ENCODE measurements at places on chromosomes 1 and 21.

GRCh38 chr1:192566657-192567056 lies 8.9 kb upstream of the RGS1 start:
- H3K36me3 ChIP-seq: no peaks in the 10 kb centered on the region
- DNase-seq: no peak
- no peaks in the 10 kb centered on the region for H3K27me3 ChIP-seq

DNA sequence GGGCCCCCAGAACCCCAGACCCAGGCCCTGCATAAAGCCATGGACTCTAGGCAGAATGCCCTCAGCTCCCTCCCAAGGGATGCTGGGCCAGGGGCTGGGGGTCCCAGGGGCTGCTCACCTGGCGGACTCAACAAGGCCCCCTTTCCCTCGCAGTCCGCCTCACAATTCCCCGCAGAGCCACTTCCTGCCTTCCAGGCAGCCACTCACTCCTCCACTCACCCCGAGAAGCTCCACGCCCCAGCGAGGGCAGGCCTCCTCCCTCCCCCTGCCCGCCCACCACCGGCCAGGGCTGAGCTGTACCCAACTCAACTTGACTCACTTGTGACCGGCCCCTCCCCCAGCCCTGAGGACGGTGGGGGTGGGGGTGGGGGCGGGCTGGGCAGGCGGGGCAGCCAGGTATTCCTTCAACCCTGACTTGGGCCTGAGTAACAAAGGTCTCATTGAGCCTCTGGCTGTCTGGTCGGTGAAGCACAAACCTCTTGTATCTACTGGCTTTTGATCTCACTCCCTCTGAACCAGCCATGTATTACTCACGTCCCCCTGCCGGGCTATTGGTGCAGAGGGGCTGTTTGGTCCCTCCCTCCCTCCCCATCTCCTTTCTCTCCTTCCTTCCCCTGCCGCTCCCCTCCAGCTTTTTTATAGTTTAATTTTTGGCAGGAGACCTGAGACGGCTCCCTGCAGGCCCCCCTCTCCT lies 5.9 kb downstream of the BLACAT1 start:
- H3K36me3 ChIP-seq: no peaks in the 10 kb centered on the region
- H3K27ac ChIP-seq: no peak overlapping the region
- H3K27me3 ChIP-seq: peaks cover 3% of the 10 kb centered on the region
- H3K4me3 ChIP-seq: no peak overlapping the region
- no peaks in the 10 kb centered on the region for H3K4me1 ChIP-seq
- DNase-seq: no peak

DNA sequence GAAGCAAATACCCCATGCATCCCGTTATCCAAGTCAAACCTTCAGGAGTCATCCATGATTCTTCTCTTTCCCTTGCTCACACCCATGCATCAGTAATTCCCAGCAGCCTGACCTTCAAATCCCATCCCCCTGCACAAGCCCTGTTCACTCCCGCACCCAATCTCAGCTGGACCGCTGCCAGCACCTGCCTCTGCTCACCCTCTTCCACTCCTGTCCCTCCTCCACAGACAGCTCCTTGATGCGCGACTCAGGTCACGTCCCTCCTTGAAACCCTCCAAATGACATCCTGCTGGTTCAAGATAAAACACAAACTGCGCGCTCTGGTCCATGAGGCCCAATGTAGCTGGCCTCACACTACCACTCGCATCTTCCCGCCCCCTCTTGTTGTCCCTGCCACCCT lies 43.4 kb upstream of the MPZL1 start:
- no peak overlapping the region for H3K4me3 ChIP-seq
- no peak overlapping the region for H3K27ac ChIP-seq
- peaks cover 7% of the 10 kb centered on the region for H3K36me3 ChIP-seq
- no peaks in the 10 kb centered on the region for H3K27me3 ChIP-seq

GRCh38 chr1:99546432-99547416 lies 99.2 kb upstream of the PALMD start:
- H3K27ac ChIP-seq: no peak overlapping the region
- no peaks in the 10 kb centered on the region for H3K27me3 ChIP-seq
- DNase-seq: no peak
- H3K36me3 ChIP-seq: no peaks in the 10 kb centered on the region
- H3K4me3 ChIP-seq: no peak overlapping the region

GRCh38 chr1:25089772-25090171 lies 142.5 kb downstream of the SYF2 start:
- no peak for DNase-seq
- no peak overlapping the region for H3K27ac ChIP-seq
- no peaks in the 10 kb centered on the region for H3K4me1 ChIP-seq
- H3K4me3 ChIP-seq: no peak overlapping the region

GRCh38 chr1:8846263-8846662 lies 28.8 kb upstream of the RERE start:
- H3K4me3 ChIP-seq: no peak overlapping the region
- DNase-seq: no peak
- H3K27me3 ChIP-seq: no peaks in the 10 kb centered on the region
- no peaks in the 10 kb centered on the region for H3K36me3 ChIP-seq

- H3K27ac ChIP-seq: no peak overlapping the region
- no peaks in the 10 kb centered on the region for H3K36me3 ChIP-seq
- no peaks in the 10 kb centered on the region for H3K27me3 ChIP-seq
- H3K4me3 ChIP-seq: no peak overlapping the region
- peaks cover 2% of the 10 kb centered on the region for H3K4me1 ChIP-seq
- no peak for DNase-seq
These were observed 5.4 kb upstream of the RPS6KA1 start for GRCh38 chr1:26524181-26524580.

DNA sequence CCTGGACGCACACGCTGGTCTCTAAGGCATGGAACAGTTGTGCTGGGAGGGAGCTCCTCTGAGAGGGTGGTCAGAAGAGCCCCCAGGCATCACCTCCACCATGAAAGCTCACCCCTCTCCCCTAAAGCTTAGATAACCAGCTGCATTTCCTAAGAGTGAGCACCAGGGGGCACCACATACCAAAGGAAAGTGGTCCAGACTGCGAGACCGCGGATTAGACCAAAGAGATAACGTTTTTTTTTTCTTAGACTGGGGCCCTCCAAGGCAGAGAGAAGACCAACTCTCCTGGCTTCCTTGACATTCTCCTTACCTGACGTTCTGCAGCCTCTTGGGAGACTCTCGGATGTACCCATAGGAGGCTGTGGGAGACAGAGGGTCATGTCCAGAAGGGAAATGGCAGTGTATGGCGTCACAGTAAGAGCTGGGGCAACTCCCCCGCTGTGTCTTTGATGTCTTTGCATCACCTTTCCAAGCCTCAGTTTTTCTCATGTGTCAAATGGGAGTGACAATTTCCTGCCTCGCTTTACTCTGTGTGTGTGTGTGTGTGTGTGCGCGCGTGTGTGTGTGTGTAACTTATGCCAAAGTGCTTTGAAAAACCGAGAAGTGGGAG lies 12.3 kb upstream of the IFNLR1 start:
- peak; percentile 71 for DNase-seq
- H3K36me3 ChIP-seq: no peaks in the 10 kb centered on the region
- no peaks in the 10 kb centered on the region for H3K27me3 ChIP-seq
- no peak overlapping the region for H3K4me3 ChIP-seq
- peaks cover 4% of the 10 kb centered on the region for H3K4me1 ChIP-seq
- H3K27ac ChIP-seq: no peak overlapping the region

DNA sequence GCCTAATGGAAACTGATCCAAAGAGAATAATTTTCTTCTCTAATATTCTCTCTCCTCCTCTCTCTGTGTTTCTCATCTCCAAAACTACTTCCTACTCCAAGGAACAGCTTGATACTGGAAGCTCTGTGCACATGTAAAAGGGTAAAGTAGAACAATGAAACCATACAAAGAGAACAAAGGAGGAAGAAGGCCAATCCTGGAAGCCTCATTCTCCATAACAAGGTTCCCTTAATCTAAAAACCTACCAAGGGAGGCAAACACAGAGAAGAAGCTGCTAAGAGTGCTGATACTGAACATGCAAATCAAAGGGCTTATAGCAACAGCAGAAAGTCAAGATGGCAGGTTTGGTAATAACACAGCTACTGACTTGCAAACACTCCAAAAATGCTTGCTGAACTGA lies 44.4 kb downstream of the SIPA1L2 start:
- no peaks in the 10 kb centered on the region for H3K36me3 ChIP-seq
- no peak overlapping the region for H3K4me3 ChIP-seq
- no peak for DNase-seq

DNA sequence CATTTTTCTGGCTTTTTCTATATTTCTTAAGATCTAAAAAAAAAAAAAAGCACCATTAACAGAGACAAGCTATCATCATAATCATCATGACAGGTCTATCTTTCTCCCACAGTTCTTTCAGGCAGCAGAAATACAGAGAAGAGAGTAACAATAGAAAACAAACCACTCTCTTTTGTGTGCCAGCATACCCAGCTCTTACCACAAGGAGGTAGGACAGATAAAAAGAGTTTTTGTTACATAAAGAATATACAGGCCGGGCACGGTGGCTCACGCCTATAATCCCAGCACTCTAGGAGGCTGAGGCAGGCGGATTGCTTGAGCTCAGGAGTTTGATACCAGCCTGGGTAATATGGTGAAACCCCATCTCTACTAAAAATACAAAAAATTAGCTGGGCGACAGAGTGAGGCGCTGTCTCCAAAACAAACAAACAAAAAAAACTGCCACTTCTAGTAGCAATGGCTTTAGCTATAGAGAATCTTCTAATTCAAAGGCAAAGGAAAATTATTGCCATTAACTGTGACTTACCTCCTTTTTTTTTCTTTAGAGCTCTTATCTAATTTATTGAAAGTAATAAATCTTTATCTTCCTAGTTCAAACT lies 39.7 kb downstream of the ANKRD13C start:
- H3K27ac ChIP-seq: no peak overlapping the region
- H3K4me3 ChIP-seq: no peak overlapping the region
- no peaks in the 10 kb centered on the region for H3K36me3 ChIP-seq
- no peaks in the 10 kb centered on the region for H3K4me1 ChIP-seq
- no peaks in the 10 kb centered on the region for H3K27me3 ChIP-seq

DNA sequence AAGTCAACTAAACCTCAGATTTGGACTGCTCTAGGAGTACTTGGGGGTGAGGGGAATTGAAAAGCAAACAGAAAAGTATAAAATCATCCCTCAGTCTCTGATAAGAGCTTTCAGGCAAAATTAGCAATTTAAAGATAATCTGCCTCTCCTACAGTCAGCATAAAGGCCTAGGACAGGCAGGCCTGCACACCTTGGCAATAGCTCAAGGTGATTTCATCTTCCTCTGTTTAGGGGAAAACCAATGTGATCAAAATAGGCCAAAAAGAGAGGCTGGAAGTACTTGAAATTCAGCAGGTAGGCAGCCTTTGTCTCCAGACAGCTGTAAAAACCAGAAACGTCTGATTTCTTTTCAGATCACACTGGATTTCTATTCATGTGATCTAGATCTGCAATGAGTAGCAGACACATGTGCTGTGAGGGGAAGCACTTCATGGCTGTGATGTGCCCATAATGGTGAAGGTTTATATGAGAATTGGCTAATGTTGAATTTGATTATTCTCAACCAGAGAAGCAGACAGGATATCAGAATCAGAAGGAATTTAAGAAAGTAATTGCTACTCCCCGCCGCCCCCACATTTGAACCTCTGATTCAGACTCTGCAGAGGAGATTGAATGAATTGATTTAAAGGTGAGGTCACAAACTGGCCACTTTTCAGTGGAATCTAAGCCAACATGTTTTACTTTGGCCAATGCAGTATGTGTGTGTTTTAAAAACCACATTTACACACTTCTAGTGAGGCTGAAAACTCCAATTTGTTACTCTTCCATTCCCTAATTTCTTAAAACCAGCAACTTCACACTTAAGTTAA lies 45.8 kb upstream of the DNASE2B start:
- no peak for DNase-seq
- H3K4me1 ChIP-seq: no peaks in the 10 kb centered on the region
- no peaks in the 10 kb centered on the region for H3K36me3 ChIP-seq
- no peak overlapping the region for H3K27ac ChIP-seq

- no peaks in the 10 kb centered on the region for H3K36me3 ChIP-seq
- H3K4me3 ChIP-seq: no peak overlapping the region
- H3K4me1 ChIP-seq: peaks cover 18% of the 10 kb centered on the region
These were observed 2.5 kb upstream of the TAF13 start for GRCh38 chr1:109078317-109078716.

- H3K36me3 ChIP-seq: no peaks in the 10 kb centered on the region
- no peak for DNase-seq
- no peak overlapping the region for H3K27ac ChIP-seq
- H3K4me1 ChIP-seq: no peaks in the 10 kb centered on the region
These were observed 145.2 kb downstream of the TNR start for GRCh38 chr1:175597969-175598765.

GRCh38 chr1:35600593-35600992 lies 27.5 kb downstream of the TFAP2E start:
- no peaks in the 10 kb centered on the region for H3K4me1 ChIP-seq
- H3K27me3 ChIP-seq: no peaks in the 10 kb centered on the region
- no peak overlapping the region for H3K4me3 ChIP-seq
- no peak overlapping the region for H3K27ac ChIP-seq
- peak; percentile 11 for DNase-seq

DNA sequence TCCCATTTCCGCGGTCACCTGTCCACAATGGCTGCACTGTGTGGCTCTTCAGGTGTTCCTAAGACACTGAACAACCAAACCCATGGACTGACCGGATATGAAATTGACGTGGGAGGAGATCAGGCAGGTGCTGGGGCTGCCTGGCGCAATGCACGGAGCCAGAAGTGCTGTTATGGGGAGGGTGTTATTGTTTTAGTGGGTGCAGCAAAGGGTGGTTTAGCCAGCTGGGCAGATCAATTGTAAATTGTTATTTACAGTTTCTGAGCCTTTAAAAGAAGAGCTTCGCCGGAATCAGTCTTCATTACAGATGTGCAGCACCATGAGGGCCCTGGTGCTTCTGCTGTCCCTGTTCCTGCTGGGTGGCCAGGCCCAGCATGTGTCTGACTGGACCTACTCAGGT lies at the start of gene CA6:
CA6 (plus strand) TSS at position 301 of the 400 bp plus-strand sequence; CDS start at position 320, 19 bp downstream.
- no peak for DNase-seq
- no peak within 1 kb of the TSS for H3K4me3 ChIP-seq
- H3K4me1 ChIP-seq: no peaks in the 10 kb centered on the region
- H3K27me3 ChIP-seq: no peaks in the 10 kb centered on the region

DNA sequence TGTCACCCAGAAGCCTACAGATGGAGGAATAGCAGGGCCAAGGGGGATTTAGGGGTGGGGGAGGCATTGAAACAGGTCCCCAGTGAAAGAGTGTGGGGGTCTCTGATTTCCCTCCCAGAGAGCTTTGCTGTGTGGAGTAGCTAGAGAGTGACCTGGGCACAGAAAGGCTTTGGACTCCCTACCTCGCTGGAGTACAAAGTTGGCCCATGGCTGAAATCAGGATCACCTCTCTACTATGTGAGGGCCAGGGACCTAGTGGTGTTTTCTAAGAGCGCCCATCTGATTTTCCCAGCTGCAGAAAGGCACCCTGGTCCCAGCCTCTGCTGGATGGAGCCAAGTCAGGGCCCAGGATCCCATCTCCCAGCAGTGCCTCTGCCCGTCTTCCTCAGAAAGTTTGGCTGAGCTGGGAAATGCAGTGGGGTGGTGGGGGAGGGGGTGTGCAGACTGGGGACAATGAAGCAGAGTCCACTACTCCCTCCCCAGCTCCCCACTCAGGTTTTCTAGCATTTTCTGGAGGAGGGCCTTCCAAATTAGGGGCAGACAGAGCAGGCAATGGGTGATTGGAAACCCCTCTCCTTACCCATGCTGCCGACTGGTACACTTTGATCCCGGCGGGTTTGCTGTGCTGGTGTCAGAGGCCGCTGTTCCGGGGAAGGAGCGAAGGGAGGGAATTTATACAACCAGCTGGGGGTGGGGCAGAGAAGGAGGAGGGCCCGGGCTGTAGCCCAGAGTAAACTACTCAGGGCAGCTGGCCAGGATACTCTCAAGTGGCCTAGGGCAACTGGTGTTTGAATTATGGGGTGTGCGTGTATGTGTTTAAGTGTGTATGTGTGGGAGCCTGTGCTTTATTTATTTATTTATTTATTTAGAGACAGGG lies at the start of gene SELENBP1:
SELENBP1 (minus strand) TSS at position 648 of the 877 bp plus-strand sequence; CDS start at position 584, 64 bp downstream.
- peak within 1 kb of the TSS; percentile 38 for H3K4me3 ChIP-seq
- H3K4me1 ChIP-seq: peaks cover 64% of the 10 kb centered on the region
- H3K36me3 ChIP-seq: no peaks in the 10 kb centered on the region
- peak within 1 kb of the TSS; percentile 78 for H3K27ac ChIP-seq
- peak; percentile 92 for DNase-seq
- no peaks in the 10 kb centered on the region for H3K27me3 ChIP-seq

All from right atrium auricular region (tissue), 2 donors.